ENCODE measurements at places on chromosomes 11 and 22.

DNA sequence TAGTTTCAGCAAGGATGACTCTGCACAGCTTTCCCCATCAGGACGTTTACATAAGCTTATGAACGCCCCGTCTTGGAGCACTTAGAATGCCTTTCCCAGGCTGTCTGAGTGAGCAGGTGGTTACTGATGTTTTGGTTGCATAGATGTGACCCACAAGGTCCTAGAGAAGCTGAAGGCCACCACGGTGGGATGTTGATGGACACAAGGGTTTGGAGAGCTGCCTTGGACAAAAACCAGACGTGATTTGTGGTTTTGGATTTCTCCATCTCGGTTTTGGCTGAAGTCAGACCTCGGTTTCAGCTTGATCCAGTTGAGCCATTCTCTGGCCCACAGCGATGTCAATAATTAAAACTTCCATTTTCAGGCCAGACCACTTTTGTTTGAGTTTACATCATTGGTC, 151.9 kb downstream of the LDLRAD3 start:
- no peak for DNase-seq

DNA sequence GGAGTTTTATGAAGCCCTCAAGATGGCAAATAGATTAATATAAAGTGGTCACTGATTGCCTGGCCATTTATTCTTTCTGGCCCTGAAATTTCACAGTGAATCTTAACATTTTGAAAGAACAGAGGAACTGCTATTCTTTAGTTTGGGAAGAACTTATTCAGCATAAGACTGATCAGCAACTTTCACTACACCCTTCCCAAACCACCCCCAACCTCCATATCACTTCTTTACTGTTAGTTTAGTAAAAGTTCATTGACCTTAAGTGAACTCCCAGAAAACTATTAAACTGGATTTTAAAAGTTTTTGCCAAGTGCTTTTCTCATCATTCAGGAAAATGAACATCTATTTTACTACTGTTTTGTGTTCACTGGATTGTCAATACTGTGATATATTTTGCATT, 77.4 kb downstream of the NARS2 start:
- no peak for DNase-seq

DNA sequence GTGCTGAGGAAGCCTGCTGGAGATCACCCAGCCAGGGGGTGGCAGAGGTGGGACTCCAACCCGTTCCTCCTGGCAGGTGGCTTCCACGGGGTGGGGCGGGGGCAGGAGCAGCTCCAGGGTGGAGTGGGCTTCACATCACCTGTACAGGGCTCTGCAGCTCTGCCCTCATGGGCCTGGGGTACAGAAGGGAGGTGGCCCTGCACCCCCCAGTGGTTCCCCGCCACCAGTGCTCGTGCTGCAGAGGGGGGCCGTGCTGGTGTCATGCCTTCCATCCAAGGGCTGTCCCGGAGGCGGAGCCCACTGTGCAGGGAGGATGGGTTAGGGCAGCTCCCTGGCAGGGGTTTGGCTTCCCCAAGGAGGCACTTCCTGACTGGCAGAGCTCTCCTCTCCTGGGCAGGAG, 76.4 kb upstream of the SHISAL1 start:
- peak; percentile 57 for DNase-seq

DNA sequence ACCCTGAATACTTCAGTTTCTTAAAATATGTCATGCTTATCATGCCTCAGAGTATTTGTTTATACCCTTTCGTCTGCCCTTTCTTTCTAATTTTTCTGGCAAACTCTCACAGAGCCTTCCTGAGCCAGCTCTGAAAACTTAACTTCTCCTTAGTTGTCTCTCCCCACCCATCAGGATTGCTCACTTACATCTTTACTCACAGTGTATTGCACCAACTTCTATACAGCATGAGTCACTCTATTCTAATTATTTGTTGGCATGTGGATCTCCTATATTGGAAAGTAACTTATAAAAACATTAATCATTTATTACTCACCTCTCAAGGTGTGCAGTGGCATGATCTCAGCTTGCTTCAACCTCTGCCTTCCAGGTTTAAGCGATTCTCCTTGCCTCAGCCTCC, 114.9 kb downstream of the FANCF start:
- no peak for DNase-seq

DNA sequence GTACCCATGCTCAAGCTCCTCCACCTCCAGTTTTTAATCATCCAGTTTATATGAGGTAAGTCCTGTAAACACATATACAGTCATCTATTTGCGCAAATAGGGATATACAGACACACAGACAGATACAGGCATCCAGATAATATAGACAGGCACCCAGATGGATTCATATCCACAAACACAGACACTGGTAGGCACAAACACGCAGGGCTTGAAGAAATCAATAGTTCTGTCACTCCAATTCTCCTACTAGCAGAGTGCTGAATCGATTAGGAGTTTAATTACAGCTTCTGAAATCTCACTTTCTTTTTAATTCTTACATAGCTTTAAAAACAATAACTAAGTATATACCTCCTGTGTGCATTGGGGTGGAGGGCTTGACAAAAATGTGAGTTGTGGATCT, 56.0 kb downstream of the INSC start:
- no peak for DNase-seq

GRCh38 chr22:28075358-28075981, 156.4 kb upstream of the PITPNB start:
- no peak for DNase-seq

- peak; percentile 44 for DNase-seq
These were observed 59.3 kb downstream of the CD82 start for GRCh38 chr11:44624761-44625221.

DNA sequence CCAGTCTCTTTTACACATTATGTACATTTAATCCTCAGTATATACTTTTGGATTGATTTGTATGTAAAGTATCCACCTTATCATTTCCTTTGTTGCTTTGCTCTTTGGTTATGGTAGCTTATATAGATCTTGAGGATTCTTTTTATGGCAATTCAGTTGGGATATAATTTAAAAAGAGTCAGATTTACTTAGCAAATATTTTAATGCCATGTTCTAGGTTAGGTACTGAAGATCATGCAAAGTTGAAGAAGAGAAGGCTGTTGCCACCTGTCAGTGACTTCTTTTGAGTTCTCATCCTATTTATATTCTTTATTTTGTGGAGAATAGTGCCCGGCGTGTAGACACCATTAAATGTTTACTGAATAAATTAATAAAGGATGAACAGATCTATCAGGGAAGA, 279.7 kb downstream of the TMEM135 start:
- no peak for DNase-seq

DNA sequence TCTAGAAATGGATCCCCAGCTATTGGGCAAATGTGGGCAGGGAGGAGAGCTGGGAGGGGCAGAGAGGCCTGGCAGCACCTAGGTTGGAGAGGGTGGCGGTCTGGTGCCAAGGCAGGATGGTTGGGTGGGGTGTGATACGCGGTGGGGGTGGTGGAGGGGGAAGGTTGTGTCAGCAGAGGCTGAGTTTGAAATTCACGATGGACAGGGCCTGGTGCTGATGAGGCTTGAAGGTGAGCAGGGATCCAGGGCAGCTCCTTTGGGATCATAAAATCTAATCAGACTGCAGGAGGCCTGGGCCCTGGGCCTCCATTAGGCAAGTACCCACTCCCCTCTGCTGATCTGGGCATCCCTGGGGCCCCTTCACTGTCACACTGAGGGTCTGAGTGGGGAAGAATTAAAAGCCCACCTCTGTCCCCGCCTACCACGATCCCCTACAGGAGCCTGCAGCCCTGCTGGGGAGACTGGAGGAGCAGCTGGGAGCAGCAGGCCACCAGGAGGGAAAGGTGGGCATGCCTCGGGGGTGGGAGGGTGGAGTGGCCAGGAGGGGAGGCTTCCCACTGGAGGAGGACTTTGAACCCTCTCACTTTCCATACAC, 24.0 kb downstream of the IGLL1 start:
- peak; percentile 30 for DNase-seq

- no peak for DNase-seq
These were observed 39.7 kb downstream of the CALCA start for GRCh38 chr11:14932447-14932846.

DNA sequence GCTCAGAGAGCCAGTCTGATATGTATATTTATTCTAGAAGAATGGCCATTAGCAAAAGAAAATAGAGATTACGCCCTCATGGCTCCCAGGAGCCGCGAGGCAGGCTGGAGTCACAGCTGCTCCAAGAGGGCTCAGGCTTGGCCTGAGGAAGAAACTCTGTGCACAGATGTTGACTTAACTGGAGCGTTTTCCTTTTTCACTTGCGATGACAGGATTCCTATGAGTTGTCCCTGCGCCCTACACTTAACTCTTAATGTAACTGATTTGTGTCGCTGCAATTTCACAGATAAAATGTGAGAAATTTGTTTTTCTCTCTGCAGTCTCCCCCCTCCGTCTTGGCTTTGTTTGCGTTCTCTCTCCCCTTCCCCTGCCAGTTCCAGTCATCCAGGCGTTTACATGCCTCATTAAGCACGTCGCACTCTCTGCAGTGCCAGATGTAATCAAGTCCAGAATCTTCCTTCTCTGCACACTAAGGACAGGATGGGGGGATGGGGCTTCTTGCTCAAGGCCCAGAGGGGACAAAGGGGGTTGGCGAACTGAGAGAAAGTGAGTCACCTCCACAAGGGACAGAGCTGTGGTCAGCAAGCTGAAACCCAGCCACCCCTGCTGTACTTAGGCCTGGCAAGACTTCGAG, 1060.1 kb downstream of the NTM start:
- DNase-seq, result no peak

DNA sequence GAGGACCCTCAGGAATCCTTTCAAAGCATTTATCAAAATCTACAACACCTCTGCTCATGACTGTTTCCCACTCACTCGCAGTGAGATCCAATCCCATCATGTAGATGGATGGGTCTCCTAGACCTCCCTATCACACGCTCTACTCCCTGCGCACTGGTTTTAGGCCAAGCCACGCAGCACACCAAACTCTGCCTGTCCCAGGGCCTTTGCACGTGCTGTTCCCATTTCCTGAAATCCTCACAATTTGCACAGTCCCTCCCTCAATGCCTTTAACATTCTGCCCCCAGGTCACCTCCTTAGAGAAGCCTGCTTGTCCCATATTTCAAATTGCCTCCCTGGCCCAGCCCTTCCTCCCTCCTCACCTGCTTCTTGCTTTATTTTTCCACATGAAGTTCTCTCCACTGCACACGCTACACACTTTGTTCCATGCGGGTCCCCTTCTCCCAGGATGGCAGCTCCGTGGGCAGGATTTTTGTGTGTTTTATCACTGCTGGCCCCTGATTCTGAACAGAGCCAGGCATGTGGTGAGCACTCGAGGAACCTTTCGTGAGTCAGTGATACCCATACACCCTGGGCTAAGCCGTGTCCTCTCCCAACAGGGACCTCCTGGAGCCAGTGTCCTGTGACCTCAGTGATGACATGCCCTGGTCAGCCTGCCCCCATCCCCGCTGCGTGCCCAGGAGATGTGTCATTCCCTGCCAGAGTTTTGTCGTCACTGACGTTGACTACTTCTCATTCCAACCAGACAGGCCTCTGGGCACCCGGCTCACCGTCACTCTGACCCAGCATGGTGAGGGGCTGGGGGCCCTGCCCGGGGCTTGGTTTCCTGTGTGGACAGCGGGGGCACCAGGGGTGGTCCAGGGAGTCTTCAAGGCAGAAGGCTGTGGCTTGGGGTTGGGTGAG, 12.2 kb downstream of the CSF2RB start:
- peak; percentile 73 for DNase-seq

DNA sequence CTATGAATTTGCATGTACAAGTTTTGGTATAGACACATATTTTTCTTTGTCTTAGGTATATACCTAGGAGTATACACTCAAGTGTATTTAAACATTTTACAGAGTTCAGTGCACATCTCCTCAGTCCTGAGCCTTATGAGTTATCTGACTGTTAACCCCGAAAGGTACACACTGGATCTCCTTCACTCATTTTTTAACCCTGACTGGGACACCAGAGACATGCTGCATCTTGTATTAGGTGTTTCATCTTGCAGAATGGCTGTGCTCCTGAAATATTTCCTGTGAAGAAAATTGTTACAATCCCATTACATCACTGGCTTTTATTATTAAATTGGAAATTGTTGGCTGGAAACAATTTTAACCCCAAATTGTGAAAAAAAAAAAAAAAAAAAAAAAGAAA, 15.3 kb downstream of the PARVA start:
- DNase-seq, result no peak

DNA sequence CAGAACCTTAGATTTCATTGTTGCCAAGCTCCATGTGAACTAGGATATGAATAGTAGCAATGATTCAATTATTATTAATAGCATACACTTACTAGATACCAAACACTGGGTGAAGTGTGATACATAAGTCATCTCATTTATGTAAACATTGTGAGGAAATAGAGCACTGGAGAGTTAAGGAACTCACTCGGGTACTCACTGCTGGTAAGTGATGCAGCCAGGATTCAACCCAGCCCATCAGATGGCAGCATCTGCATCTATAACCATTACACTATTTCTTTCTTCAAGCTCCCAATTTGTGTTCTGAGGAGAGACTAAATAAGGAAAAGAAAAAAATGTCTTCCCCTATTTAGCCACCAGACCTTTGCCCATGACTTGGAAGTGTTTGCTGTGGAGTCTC, 10.2 kb upstream of the ALG8 start:
- no peak for DNase-seq

GRCh38 chr11:76856106-76856505, 4.6 kb upstream of the ACER3 start:
- DNase-seq, result no peak

GRCh38 chr11:114466742-114467141, 27.5 kb downstream of the REXO2 start:
- no peak for DNase-seq

DNA sequence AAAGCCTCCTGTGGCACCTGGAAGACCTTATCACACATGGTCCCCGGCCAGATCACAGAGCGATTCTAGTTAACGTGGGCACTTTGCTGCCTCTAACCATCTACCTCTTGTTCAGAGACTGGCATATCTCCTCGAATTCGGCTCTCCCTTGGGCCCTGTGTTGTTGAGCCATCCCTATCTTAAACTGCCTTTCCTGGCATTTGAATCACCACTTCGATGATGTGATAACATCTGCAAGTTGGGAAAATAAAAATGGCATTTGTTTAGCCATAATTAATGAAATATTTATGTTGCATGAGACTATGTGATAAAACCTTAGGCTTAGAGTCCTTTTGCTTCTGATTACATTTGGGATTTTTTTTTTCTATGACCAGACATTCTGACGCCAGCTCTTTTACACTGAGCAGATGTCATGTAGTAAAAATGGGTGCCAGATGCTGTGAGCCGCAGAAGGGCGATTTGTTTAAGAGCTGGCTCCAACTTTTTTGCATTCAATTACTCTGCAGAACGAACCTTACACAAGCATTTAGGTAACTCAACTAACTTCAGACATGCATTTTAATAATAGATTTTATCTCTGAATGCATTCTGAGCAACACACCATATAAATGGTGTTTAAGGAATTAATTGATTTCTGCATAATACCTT, 58.5 kb upstream of the PARVA start:
- no peak for DNase-seq

GRCh38 chr11:8229299-8230177, 34.1 kb downstream of the LMO1 start:
- DNase-seq, result peak; percentile 53

- no peak for DNase-seq
These were observed 15.3 kb upstream of the OR10D3 start for GRCh38 chr11:124167826-124168231.

DNA sequence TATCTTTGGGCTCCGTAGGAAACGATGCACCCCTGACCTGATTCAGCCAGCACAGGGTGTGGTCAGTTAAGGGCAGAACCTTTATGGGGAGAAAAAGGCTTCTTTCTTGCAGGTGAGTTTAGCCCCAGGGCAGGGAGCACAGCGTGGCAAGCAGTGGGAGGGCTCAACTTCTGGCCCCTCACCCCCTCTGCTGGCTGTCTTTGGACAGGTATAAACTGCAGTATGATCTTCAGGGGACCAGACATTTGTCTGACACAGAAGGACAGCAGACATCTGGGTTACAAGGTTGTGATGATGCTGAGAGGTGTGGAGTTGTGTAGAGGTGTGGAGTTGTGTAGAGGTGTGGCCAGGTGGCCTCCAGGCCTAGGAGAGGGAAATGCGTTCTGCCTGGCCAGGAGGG, 324.0 kb upstream of the PLET1 start:
- DNase-seq, result no peak
